ENCODE measurements at places on chromosomes 13 and 19. TPM values are rescaled to one million over a fixed set of nuclear protein-coding genes. Genes with fewer than 3 reads are reported as not detected.

LAIR1 gene
- total RNA-seq, result 71.1 TPM

DNA sequence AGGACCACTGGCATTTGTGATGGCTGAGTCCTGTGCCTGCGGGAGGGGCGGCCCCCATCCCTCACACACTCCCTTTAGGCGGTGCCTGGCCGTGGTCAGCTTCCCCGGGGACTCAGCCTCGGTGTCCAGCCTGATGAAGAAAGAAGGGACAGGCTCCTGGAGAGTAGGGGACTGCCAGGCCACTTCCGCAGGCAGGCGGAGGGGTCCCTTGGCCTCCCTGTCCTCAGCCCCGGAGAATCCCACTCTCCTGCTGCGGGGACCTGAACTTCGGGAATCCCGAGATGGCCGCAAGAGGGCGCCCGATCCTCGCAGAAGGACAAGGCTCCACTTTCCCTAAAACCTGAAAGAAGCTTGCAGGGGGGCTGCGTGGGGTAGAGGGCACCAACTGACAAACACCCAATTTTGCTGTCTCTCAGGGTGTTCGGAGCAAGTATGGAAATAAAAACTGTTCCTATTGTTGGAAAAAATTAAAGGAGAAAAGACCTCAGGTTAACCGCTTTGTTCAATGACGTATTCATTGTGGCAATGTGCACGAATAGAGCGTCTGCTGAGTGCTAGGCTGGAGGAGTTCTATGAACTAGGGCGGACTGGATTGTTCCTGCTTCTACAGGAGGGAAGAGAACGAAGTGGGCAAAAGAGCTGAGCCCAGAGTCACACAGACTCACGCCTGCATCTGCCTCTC lies 297.3 kb downstream of the ZNF536 start:
- no peaks in the 10 kb centered on the region for H3K4me1 ChIP-seq
- H3K36me3 ChIP-seq, result no peaks in the 10 kb centered on the region
- H3K27ac ChIP-seq, result no peak overlapping the region
- H3K27me3 ChIP-seq, result peaks cover 51% of the 10 kb centered on the region
- DNase-seq, result peak; percentile 10

DNA sequence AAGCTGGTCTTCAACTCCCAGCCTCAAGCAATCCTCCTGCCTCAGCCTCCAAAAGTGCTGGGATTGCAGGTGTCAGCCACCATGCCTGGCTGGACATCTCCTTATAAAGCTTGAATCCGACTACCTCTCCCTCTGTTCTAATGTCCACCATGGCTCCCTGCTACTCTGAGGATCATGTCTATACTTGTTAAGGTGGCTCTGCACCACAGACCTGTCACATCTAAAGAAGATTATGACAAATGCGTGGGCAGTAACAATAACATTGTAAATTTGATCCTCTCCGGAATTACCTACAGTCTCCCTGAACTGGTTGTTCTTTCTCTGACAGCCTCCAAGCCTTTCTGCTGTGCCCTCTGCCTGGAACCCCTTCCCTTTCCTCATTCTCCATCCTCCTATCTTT lies 1.8 kb downstream of the NXNL1 start:
- peaks cover 60% of the 10 kb centered on the region for H3K27me3 ChIP-seq
- no peaks in the 10 kb centered on the region for H3K36me3 ChIP-seq
- no peak overlapping the region for H3K4me3 ChIP-seq
- DNase-seq, result no peak
- H3K27ac ChIP-seq, result no peak overlapping the region

- H3K27me3 ChIP-seq, result no peaks in the 10 kb centered on the region
- no peak overlapping the region for H3K4me3 ChIP-seq
- DNase-seq, result no peak
- no peak overlapping the region for H3K27ac ChIP-seq
- H3K4me1 ChIP-seq, result no peaks in the 10 kb centered on the region
Observed at GRCh38 chr13:36355632-36356031, 9.4 kb upstream of the SPART start.

THSD8 gene
- total RNA-seq, result 1.1 TPM

GRCh38 chr13:46598820-46599180 lies 45.8 kb downstream of the LRCH1 start:
- DNase-seq, result no peak
- no peaks in the 10 kb centered on the region for H3K36me3 ChIP-seq
- peak overlapping the region; percentile 6 for H3K27ac ChIP-seq

DNA sequence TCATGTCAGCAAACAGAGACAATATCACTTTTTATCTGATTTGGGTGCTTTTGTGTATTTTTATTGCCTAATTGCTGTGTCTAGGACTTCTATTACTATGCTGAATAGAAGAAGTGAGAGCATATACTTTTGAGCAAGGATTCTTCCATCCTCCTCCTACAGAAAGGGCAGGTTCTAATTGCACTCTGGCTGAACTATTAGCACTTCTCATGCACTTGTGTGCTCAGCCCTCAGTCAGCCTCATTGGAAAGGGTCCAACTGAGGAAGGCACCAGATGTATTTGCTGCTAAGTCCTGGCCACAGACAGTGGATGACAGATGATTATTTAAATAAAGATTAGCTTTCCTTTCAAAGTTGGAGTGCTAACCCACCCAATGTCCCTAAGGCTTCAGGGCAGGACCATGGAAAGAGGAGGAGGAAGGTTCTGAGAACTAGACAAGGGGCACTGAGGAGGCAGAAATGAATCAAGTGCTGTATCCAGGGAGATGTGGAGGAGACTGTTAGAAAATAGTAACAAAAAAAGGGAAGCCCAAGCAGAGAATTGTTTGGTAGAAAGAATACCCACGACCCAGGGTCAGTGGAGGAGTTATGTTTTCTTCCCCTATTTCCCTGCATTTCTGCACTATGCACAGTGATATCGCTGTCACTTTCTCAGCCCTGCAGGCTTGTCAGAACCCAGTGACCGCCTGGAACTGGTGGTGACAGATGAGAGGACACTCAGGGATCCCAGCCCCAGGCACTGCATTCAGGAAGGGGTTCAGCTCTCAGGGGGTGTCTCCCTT lies 8.0 kb downstream of the LILRB4 start:
- no peaks in the 10 kb centered on the region for H3K4me1 ChIP-seq
- H3K36me3 ChIP-seq, result no peaks in the 10 kb centered on the region
- peaks cover 23% of the 10 kb centered on the region for H3K27me3 ChIP-seq
- H3K4me3 ChIP-seq, result no peak overlapping the region
- no peak overlapping the region for H3K27ac ChIP-seq

BRCA2 gene
- total RNA-seq, result 3.6 TPM

CPT1C gene
- 2.3 TPM for total RNA-seq
